ENCODE measurements at places on chromosomes 7 and 10.

GRCh38 chr10:88110822-88111221 is 247.4 kb downstream of the PTEN start:
- no peak for DNase-seq

- no peak for DNase-seq
Observed at GRCh38 chr7:6648815-6649104, 11.6 kb downstream of the ZNF316 start.

- no peak for DNase-seq
Observed at GRCh38 chr10:29472301-29473086, 162.3 kb downstream of the SVIL start.

GRCh38 chr7:135538376-135538775 is 19.3 kb upstream of the NUP205 start:
- DNase-seq: no peak

- DNase-seq: peak; percentile 30
Observed at GRCh38 chr7:48299580-48300169, 128.4 kb downstream of the ABCA13 start.

- DNase-seq: no peak
Observed at GRCh38 chr10:75803816-75804552, 372.6 kb downstream of the LRMDA start.

GRCh38 chr7:781186-781849 is 51.0 kb upstream of the SUN1 start:
- DNase-seq: no peak

- DNase-seq: no peak
Observed at GRCh38 chr7:25664593-25664992, 436.3 kb upstream of the NPVF start.

GRCh38 chr7:72020311-72020710 is 391.8 kb downstream of the CALN1 start:
- no peak for DNase-seq

DNA sequence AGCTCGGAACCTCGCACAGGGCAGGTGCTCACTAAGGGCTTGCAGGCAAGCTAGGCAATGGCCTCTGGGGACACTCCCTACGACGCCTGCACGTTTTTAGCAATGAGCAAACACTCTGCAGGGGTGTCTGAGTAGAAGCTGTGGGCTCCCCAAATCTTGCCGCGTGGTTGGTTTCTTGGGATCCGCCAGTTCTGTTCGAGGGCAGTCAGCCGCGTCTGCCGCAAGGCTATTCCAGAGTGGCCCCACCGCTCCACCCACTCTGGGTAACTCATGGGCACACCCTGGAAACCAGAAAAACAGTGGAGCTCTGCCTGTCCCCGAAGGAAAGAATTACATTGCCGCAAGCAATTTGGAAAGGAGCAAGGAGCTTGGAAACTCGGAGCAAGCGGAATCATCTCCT is 189.3 kb upstream of the LYZL2 start:
- DNase-seq: no peak
